ENCODE measurements at places on chromosomes 4 and X.

DNA sequence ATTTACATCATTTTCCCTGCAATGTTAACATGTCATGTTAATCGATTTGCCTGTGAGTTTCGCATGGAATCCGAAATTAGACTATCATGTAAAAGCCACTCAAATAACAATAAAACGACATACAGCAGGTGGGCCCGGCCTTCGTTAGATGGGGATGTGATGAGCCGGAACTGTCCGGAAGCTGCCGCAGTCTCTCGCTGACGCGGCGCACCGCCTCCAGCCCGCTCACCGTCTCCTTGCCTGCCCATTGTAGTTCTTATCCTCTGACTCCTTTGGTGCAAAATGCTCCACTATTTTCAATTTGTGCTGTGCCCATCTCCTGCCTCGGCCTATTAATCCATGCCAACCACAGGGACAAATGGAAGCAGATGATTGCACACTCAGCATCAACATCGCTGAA is 877.5 kb upstream of the TENM3 start:
- no peak for DNase-seq

GRCh38 chr4:1060121-1060520 is 48.7 kb downstream of the FGFRL1 start:
- DNase-seq: no peak

DNA sequence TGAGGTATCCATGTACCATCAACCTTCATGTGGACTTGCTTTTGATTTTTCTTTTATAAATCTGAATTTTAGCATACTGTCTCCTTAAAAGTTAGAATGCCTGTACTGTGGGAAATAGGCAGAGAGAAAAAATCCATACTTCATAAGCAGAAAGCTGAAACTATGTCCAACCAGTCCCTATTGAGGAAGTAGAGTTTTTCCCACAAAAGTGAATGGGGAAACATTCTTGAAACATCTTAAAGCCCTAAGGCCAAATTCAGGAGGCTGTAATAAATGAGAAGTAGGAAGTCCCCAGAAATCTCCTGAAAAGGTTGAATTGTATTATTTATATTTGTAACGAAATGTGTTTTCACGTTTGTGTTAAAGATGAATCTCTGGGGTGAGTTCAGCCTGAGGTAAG is 56.3 kb downstream of the ENOX2 start:
- no peak for DNase-seq

DNA sequence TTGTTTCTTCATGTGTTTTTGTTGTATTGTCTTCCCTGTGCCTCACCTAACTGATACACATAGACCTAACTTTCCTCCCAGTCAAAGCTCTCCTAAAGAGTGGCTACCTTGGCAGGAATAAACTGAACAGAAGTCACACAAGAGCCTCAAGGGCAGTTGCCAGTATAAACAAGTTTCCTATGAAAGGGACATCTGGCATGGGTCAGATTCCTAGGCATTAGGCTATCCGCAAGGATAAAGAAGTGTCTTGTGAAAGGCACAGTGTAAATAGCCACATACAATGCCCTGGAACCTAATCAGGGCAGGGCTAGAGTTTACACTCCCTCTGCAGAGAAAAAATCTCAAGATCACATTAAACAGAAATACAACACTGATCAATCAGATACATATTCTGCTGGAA is 220.8 kb downstream of the SPANXN3 start:
- no peak for DNase-seq

GRCh38 chrX:21700275-21700674 is 42.1 kb upstream of the KLHL34 start:
- DNase-seq: no peak

GRCh38 chr4:85492336-85492735 is 17.4 kb downstream of the ARHGAP24 start:
- DNase-seq: no peak

GRCh38 chr4:159150821-159151390 is 48.0 kb downstream of the RAPGEF2 start:
- DNase-seq: no peak

- no peak for DNase-seq
Observed at GRCh38 chrX:10603612-10604011, 16.8 kb downstream of the MID1 start.

DNA sequence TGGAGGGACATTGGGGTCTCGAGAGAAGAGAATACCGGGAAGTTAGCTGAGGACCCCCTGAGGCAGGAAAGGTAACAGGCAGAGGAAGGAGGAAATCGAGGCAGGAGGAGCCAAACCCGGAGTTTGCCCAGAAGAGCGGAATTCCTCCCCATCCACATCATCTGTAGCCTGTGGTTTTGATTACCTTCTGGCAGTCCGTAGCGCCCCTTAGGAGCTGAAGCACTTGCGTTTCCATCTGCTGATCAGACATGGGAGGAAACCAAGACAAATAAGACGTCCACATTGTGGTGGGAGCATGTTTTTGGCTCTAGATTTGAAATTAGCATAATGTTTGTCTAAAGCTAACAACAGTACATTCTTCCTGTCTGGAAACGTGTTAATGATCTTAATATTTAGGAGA is 26.8 kb upstream of the HMX1 start:
- no peak for DNase-seq

DNA sequence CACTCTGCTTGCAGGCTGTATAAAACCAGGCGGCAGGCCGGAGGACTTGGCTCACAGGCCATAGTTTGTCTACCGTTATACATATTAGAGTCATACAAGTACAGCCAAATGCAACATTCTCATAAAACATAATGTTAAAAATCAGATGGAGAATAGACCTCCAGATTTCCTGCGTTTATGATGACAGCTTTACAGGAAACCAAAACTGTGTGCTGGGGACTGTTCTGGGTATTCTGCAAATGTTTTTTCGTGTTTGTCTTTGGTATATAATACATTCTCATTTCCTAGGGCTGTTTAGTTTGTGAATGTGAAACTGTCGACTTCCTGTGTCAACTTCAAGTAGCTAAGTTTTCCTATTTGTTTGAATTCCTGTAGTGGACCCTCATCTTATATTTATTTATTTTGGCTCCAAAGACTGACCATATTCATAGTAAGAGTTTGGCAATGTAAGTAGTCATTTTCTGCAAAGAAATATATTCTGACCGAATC is 79.5 kb upstream of the FAM9C start:
- DNase-seq: no peak

DNA sequence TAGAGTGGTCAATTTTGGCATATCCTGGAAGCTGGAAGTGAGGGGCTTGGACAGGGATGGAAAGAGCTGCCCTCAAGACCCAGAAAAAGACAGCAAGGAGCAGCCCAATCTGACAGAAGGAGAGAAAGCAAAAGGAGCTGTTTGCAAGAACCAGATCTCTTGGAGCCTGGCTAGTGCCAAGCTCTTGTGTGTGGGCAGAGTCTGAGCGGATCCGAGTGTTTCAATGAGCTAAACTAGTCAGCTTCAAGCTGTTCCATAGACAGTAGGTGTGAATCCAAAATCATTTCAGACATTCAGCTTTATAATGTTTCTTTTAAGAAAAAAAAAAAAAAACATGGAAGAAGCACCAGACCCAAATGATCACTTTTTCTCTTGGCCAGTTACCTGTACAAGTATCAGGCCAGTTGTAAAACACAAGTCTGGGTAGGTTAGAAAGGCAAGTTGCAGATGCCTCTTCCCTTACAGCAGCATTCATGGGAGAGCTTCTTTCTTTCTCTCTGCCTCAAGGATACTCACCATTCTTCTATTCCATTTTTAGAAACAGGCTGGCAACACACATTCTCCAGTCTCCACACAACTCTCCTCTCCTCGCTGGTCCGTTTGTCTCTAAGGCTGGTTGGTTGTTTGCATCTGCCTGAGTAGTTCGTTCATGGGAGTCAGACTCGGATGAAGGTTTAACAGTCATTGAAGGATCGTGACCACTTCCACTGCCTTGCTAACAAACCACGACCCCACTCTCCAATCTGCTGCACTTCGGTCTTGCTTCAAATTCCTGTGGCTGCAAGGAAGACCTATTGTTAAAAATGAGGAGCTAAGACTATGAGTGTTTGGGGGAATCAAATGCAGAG is 105.2 kb upstream of the GATB start:
- DNase-seq: no peak

DNA sequence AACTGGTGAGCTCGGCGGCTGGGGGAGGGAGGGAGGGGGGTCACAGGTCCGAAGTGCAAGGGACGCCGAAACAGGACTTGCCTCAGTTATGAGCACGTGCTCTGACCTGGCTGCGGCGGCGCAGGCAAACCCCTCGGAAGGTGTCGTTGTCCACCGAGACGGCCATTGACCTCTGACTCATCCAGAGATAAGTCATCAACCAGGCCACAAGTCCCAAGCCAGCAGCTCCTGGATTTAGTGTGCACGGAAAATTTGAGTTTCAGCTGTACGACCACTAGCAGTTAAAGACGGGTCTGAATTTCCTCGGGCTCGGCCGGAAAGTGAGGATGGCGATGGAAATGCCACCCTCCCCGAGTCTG is 674 bp downstream of the SH3D19 start:
- DNase-seq: no peak

DNA sequence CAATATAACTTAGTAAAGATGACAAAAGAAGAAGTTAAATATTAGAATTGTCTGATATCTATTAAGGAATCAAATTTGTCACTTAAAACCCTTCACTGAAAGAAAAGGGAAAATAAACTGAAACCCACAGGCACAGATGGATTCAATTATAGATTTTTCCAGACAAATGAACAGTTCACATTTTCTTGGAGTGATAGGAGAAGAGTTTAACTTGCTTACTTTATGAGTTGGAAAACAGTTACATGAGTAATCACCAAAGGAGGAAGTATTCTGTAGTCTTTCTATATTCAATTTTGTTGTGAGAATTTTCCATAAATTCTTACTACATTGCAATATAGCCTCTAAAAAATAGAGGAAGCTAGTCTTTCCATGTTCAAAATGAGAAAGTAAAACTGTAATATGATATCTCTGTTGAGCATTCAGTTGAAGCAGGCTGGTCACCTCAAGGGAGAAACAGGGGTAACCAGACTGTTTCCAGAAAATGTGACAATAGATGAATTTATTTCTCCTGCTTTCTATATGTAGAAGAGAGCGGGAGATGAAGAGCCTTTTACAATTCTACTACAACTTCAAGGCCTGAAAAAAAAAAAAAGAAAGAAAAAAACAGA is 330.3 kb upstream of the EPHA5 start:
- no peak for DNase-seq

DNA sequence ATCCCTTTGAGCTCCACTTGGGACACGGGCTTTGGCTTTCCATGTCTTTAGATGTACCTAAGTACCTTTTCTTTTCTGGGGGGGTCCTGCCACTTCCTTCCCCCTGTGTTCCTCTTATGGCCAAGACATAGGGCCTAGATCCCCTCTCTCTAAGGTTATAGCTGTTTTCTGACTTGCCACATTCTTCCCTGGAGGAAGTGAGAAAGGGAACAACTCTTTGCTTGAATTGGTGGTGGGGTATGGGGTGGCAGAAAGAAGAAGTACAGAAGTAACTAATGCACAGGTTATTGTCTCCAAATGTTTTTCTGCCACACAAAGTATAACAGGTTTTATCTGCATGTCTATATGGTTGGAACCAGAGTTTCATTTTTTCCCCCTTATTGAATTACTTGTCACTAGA is 29.7 kb upstream of the DIPK2B start:
- no peak for DNase-seq

- no peak for DNase-seq
Observed at GRCh38 chr4:19736968-19737756, 514.5 kb upstream of the SLIT2 start.

- DNase-seq: no peak
Observed at GRCh38 chr4:172709376-172709775, 459.2 kb upstream of the GALNT7 start.

GRCh38 chrX:103183912-103184311 is 31.0 kb upstream of the BEX4 start:
- DNase-seq: no peak

DNA sequence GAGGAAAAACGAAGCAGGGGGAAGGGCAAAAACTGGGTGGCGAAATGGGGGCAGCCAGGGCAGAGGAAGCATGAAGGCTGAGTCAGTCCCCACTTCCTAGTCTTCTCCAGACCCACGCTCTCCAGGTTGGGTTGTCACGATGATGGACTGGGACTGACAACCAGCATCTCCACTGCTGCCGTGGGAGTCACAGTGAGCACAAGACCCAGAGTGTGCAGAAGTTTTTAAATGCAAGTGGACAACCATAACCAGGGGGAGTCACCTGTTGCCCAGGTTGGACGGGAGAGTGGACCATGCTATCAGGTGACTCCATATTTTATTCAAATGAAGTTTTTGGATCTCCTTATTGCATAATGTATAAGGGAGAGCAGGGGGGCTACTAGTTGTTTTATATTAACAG is 511.4 kb upstream of the ZFP42 start:
- no peak for DNase-seq

GRCh38 chr4:73684097-73684496 is 56.3 kb upstream of the CXCL8 start:
- DNase-seq: no peak

DNA sequence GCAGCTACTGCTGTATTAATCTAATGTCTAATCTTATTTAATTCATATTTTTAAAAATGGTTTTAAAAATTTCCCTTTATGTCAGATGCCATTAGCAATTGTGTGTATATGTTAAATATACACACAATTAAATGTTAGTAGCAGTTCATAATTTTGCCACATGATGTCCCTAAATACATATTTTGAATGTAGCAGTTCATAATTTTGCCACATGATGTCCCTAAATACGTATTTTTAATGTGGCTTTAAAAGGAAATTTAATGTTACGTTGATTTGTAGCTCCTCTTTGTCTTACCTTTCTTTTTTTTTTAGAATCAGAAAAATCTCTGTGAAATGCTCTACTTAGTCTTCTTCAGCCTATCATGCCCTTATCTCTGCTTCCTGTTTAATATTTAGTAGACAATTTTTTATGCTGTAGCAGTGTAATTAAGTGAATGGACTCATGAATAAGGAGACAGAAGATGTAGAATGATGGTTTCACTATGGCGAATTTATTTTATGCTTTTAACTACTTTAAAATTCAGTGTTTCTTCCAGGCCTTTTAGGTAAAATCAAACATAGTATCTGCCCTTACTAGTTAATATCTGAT is 26.1 kb downstream of the RBM46 start:
- DNase-seq: no peak

- no peak for DNase-seq
Observed at GRCh38 chr4:23811161-23811560, 78.7 kb downstream of the PPARGC1A start.

DNA sequence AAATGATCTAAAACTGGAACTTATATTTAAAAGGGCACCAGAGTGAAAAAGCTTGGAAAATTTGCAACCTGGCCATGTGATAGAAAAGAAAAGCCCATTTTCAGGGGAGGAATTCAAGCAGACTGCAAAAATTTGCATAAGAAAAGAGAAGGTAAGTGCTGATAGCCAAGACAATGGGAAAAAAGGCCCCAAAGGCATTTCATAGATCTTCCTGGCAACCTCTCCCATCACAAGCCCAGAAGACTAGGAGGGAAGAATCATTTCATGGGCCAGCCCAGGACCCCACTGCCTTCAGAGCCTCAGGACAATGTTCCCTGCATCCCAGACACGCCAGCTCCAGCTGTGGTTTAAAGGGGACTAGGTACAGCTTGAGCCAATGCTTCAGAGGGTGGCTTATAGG is 887.3 kb upstream of the DIAPH2 start:
- DNase-seq: no peak

- DNase-seq: no peak
Observed at GRCh38 chr4:89204624-89205023, 93.3 kb downstream of the TIGD2 start.
